Effector CD8-positive, alpha-beta T cell (primary cell): ENCODE measurements at places on chromosomes 13 and 19.

DNA sequence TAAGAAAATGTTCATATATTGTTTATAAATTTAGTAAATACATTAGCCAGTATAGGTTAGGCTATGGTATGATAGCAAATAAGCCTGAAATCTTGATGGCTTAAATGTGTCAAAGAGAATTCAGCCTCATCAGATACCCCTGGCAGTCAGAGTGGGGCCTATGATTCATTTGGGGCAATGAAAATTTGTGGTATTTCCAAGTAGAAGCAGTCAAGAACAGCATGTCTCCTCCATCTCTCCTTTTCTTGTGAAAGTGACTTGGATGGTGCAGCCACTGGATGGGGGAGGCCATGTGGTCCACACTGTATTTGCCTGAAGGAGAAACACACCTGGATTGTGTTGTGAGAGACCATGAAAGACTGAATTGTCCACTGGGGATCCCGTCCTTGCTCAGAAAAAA is 82.7 kb downstream of the DLEU7 start:
- no peak for DNase-seq

DNA sequence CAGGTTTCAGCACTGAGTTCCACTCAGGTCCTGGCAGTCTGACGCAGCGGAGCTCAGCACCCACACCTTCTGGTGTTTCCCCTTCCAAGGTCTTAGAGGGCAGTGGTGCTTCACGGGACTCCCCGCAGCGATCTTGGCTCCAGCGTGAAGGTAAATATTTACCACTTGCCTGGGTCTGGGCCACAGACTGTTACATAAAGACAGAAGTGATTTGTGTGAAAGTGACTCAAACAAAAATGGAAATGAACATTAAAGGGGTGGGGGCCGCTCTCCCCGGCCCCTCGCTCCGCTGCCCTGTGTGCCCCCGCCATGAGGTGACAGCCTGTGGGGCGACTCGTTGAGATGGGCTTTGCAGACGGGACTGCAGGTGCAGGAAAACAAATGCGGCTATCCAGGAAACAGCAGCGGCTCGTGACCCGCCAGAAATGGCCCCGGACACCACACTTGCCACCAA is 55.0 kb downstream of the GGACT start:
- no peak for DNase-seq

GRCh38 chr13:36430247-36431203 is 1.8 kb upstream of the CCNA1 start:
- no peak for DNase-seq

- no peak for DNase-seq
Observed at GRCh38 chr13:42751693-42752092, 29.7 kb upstream of the FAM216B start.

GRCh38 chr19:30621326-30621920 is 249.2 kb downstream of the ZNF536 start:
- no peak for DNase-seq

- no peak for DNase-seq
Observed at GRCh38 chr19:11860721-11861120, 12.2 kb downstream of the ZNF439 start.

GRCh38 chr19:28486926-28487325 is 726.0 kb downstream of the UQCRFS1 start:
- no peak for DNase-seq

- no peak for DNase-seq
Observed at GRCh38 chr13:75364131-75364713, 117.7 kb downstream of the TBC1D4 start.

DNA sequence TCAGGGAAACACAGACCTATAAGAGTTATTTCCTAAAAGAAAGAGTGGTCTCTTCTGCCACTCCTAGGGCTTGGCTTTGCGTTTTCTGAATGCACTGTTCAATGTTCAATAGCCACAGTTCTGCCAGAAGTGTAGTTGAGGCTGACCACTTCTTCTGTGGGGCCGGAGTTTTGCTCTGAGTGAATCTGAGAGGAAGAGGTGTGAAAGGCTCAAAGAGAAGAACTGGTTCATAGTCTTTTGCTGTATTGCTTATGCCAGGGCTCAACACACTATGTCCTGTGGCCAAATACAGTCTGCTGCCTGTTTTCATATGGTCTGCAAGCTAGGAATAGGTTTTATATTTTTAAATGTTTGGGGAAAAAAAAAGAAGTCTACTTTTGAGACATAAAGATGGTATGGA is 128.2 kb downstream of the STOML3 start:
- DNase-seq, result no peak

DNA sequence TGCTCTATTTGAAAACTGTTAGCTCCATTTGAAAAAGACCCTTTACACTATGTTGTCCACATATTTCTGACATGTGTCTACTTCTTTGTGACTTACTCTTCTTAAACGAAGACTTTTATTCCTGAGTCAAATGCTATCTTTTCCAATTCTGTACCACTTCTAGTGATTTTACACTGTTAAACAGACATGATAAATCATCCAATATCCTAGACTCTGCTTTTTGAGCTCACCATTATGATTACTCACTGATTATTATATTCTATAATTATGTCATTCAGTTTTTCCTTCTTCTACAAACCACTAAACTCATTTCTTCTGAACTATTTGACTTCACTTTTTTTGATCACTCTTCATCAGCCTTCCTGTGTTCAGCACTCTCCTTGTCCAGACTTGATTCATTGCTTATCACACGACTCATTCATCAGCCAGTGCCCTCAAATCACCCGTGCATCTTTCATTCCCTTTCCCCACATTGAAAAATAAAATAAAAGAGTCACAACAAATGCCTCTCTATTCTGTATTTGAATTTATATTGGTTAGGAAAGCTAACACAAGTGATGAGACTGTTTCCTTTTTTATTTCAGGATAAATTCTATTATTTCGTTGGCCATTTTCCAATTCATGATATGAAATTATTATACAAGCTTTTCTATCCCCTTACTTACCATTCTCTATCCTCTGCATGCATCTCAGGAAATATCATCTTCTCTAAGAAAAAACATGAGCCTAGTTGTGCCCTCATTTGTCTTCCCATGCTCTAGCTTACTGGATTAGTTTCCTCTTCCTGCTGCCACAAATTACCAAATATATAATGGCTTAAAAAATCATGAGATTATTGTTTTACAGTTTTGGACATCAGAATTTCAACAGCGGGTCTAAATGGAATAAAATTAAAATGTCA is 1482.1 kb upstream of the MIR17HG start:
- DNase-seq, result no peak

DNA sequence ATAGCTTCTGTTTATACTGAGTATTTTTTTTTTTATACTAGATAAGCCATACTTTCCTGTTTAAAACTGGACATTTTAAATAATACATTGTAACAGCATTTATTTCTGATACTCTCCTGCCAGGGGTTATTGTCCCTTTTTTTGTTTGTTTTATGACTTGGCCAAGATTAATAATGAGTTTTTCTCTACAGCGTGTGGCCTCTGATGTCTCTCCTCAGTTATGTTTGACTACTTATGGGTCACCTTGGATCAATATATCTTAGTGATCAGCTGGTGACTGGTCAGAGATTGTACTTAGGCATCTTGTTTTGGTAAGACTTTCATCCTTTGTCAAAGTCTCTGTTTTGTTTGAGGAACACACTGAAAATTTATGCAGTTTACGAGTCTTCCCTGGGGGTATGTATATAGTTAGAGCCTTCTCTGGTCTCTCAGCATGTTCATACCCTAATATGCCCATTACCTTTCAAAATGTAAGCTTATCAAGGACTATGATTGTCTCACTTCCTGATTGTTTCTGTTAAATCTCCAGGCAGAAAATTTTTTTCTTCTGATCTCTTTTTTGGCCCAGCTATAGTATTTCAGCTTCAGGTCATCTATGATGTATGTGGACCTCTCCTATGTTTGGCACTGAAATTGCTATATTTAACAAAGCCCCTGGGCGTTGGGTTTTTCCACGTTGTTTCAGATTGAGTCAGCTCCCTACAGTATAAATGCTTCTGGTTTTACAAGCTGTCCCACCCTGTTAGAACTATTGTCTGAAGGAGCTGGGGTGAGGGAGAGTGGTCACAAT is 87.9 kb downstream of the URI1 start:
- no peak for DNase-seq

DNA sequence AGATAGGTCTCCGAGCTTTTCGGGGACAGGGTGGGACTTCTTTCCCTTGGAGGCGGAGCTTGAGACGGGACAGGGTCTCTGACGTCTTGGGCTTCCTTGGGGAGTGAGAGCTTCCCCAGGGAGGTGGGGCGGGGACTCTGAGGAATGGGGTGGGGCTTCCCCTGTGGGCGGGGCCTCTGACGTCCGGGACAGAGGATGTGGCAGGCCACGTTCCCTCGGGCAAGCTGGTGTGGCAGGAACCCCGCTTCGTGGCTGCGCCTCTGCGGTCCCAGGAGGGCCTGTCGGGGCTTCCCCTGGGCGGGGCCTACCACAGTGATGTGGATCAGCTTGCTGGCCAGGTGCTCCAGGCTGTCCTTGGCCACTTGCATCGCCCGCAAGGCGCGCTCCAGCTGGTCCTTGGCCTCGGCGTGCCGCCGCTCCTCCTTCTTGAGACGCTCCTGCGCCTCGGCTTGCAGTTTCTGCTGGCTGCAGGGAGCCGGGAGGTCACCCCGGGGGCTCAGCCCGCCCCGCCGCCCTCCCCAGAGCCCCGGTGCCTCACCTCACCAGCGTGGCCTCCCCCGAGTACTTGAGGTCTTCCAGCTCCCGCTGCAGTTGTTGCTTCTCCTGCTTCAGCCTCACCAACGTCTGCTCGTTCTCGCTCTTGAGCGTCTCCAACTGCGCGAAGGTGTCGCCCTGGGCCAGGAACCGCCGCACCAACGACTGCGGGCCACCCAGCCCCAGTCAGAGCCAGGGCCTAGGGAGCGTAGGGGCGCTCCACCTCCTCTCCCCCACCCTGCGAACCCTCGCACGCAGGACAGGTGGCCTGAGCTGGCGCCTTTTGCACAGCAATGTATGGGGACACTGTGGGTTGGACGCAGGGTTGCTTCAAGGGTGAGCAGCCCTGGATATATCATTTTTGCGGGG is 3.3 kb upstream of the RGL3 start:
- DNase-seq, result peak; percentile 27

DNA sequence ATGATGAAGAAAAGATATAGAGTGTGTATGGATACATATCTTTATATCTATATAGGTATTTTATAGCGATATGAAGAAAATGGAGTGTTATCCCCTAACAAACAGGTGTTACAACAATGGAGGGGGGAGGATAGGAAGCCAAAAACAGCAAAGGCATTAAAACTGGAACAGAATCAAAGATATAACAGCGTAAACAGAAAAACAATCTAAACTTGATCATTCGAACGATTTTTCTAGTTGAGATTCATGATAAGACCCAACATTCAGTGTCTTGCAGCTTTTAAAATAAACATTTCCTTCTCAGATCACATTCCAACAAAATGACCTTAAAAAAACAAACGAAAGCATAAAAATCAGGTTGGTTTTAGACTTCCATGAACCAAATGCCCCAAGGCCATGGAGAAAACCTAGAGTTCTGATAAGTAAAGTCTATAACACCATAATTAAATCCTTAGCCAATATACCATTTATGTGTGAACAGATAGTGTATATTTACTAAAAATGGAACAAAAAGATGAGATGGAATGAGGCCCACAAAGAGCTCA is 55.7 kb downstream of the CAB39L start:
- no peak for DNase-seq

DNA sequence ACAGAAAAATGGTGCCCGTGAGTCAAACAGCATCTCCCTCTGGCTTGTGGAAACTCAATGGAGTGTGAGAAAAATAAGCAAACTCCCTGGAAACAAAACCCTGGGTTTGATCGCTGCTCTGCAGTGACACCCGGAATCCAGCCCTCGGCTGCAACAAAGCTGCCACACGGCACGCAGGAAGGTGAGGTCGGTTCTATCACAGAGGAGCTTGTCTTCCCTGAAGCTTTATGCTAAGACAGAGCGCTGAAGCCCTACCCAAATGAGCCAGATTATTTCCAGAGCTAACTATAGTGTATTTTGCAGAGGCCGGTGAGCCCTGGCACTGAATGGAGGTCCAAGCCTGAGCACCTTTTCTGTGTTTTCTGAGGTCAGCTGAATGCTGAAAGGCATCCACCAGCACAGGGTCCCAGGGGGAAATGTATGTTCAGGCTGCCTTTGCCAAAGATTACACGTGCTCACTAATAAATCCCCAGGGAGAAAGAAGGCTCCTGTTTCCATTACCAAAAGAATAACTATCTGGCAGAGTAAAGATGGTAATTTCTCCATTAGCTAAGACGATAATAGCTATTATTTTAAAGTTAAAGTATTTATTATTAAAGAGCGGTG is 77.8 kb downstream of the TSHZ3 start:
- no peak for DNase-seq

- DNase-seq, result no peak
Observed at GRCh38 chr19:10737722-10738121, 19.8 kb downstream of the DNM2 start.

- DNase-seq, result no peak
Observed at GRCh38 chr13:33328701-33329100, 43.1 kb upstream of the STARD13 start.
